Ovary (tissue), 10 donors: ENCODE measurements at places on chromosomes 2 and 18. TPM values are rescaled to one million over a fixed set of nuclear protein-coding genes. Genes with fewer than 3 reads are reported as not detected.

DNA sequence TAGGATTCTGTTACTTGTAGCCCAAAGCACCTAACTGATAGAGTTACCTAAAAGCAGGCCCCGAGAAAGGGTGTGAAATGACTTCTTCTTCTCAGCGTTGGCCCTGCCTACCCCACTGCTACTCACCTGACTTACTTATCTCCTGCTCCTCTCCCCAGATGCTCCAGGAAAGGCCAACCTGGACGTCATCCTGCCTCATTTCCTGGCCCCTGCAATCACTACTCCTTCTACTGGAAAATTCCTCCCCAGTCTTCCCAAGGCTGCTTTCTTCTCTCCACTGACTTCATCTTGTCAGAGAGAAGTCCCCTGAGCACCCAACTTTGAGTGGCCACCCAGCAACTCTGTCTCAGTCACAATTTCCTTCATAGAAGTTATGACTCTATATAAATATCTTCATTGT is 63.4 kb upstream of the KLF7 start:
- no peak for DNase-seq
- peaks cover 7% of the 10 kb centered on the region for H3K4me1 ChIP-seq
- no peaks in the 10 kb centered on the region for H3K27me3 ChIP-seq
- H3K4me3 ChIP-seq = no peak overlapping the region

DNA sequence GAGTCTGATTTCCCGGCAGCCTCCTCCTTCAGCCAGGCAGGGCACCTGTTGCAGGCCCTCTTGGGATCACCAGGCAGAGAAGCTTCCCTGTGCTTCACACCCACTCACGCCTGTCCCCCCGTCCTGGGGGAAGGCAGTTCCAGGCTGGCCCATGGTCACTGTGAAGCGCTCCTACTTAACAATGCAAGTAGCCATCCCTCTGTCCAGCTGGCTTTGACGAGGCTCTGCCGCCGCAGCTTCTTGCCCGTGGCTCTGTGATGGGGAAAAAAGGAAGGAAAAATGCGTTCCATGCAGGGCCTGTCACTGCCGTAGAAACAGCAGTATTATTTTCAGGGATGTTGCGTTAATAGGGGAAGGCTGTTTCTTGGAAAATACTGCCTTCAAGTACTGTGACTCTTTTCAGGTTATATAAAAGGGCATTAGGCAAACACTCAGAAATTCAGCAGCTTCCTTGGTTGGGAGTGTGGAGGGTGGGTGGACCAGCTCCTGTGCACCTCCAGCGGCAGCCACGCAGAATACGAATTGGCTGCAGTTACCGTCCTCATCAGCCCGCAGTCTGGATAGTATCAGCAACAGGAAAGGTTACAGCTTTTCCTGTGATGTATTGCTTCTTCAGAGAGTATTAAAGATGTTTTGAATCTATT is 232.3 kb downstream of the KLHL29 start:
- H3K27ac ChIP-seq = peak overlapping the region; percentile 91
- H3K27me3 ChIP-seq = no peaks in the 10 kb centered on the region
- peak; percentile 77 for DNase-seq
- H3K4me1 ChIP-seq = peaks cover 5% of the 10 kb centered on the region

GRCh38 chr18:25535495-25535894 is 183.5 kb upstream of the ZNF521 start:
- no peaks in the 10 kb centered on the region for H3K27me3 ChIP-seq
- H3K4me1 ChIP-seq = peaks cover 2% of the 10 kb centered on the region
- no peaks in the 10 kb centered on the region for H3K36me3 ChIP-seq
- no peak for DNase-seq
- H3K4me3 ChIP-seq = no peak overlapping the region
- H3K27ac ChIP-seq = no peak overlapping the region

The ATOH8 gene
- 32.4 TPM for total RNA-seq

The SLC4A5 gene
- 6.3 TPM for total RNA-seq

The CNRIP1 gene
- 53.0 TPM for total RNA-seq

The AMER3 gene
- not detected for total RNA-seq
